ENCODE measurements at places on chromosomes 16 and 17.

- no peak for DNase-seq
Observed at GRCh38 chr16:50560903-50561863, 13.0 kb downstream of the NKD1 start.

GRCh38 chr17:9839433-9839832 lies 13.7 kb downstream of the GLP2R start:
- no peak for DNase-seq

- no peak for DNase-seq
Observed at GRCh38 chr17:43368740-43369506, 29.9 kb upstream of the ARL4D start.

- peak; percentile 16 for DNase-seq
Observed at GRCh38 chr17:47840742-47841487, at the start of gene SCRN2. SCRN2 (minus strand) TSS chr17:47841273; CDS start chr17:47840843, 430 bp downstream.

DNA sequence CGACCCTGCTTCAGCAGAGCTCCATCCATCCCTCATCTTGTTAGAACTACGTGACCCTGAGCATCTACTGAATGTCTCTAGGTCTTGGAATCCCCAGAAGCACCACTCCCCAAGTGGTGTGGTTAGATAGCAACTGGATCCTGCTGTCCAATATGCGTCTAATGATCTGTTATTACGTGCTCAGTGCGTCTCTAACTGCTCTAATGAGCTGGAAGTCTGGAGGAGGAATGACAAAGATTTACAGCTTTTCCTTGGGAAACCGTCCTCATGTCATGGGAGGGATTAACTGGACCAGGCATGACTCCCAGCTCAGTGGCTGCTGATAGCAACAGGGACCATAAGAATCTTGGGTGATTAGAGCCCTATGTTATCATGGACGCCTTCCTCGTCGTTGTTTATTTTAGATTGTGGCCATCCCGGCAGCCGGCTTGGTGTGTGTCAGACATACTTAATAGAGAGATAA lies 150.9 kb downstream of the HS3ST3B1 start:
- no peak for DNase-seq

GRCh38 chr17:77480509-77481215 lies 339.9 kb downstream of the SEC14L1 start:
- no peak for DNase-seq

GRCh38 chr17:8867361-8867981 lies at the start of gene PIK3R6:
PIK3R6 (minus strand) TSS chr17:8867674; CDS start chr17:8849794, 17,880 bp downstream.
- DNase-seq, result no peak

DNA sequence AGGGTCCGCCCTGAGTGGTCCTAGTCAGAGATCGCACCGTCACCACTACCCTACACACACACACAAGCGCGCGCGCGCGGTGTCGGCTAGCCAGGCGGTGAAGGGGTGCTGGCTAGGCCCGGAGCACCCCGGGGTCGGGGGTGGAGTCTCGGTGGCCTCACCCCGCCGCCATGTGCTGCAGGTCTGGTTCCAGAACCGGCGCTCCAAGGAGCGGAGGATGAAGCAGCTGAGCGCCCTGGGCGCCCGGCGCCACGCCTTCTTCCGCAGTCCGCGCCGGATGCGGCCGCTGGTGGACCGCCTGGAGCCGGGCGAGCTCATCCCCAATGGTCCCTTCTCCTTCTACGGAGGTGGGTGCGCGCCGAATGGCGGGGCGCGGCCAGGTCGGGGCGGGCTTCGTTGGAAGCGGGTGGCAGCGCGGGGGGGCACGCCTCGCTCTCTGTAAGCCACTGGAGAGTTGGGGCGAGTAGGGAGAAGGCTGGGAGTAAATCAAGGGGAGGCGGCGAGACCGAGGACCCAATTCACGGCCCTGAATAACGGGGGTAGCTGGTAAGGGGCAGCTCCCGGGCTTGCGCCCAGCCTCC lies 4.8 kb downstream of the LHX1 start:
- no peak for DNase-seq

GRCh38 chr17:79341222-79341780 lies 266.7 kb downstream of the ENGASE start:
- DNase-seq, result no peak

DNA sequence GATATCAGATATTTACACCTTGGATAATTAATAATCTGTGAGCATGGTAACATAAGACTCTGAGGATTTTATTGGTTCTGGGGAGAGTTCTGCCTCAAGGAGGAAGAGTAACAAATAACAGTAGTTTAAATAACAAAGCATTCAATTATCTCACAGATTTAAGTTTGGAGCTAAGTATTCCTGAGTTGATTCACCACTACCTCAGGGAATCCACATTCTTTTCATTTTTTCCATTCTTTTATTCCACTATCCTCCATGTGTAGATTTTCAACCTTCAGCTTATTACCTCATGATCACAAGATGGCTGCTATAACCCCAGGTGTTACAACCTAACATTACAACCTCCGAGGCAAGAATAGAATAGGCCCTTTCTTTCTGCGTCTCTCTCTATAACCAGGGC lies 252.2 kb upstream of the TOX3 start:
- DNase-seq, result no peak

GRCh38 chr16:54974367-54974766 lies 43.7 kb downstream of the IRX5 start:
- no peak for DNase-seq

GRCh38 chr16:77822661-77823060 lies 34.3 kb downstream of the VAT1L start:
- no peak for DNase-seq

GRCh38 chr17:65936013-65936412 lies 255.9 kb downstream of the CEP112 start:
- DNase-seq, result no peak

DNA sequence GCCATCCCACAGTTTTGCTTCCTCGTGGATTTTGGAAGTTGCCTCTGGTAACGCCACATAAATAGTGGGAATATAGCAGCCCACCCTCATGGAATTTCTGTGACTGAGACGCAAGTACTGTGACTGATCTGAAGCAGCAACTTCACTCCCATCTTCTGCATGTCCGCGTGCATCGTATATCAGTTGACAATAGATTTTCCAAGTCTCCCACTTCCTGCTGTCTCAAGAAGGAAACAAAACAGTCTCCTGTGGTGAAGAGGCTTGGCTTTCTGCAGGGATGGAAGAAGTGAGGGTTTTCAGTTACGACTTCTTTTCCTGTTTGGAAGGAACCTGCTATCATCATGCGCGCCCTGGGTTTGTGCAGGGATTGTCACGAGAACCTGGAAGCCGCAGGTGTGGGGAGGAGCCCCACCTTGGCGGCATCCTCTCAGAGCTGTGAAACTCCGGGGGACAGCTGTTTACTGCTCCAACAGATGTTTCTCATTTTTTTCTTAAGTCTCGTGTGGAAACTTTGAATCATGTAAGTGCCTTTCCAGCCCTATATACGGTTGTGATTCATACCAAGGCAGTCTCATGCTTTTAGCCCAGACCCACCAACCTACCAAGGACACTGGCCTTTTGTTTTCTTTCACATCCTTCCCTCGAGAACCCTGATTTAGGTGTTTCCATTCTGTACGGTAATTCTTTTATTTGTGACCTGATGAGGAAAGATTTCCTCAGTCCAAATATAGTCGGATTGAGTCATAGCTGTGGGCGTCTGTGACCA lies 57.5 kb downstream of the WIPI1 start:
- DNase-seq, result no peak

DNA sequence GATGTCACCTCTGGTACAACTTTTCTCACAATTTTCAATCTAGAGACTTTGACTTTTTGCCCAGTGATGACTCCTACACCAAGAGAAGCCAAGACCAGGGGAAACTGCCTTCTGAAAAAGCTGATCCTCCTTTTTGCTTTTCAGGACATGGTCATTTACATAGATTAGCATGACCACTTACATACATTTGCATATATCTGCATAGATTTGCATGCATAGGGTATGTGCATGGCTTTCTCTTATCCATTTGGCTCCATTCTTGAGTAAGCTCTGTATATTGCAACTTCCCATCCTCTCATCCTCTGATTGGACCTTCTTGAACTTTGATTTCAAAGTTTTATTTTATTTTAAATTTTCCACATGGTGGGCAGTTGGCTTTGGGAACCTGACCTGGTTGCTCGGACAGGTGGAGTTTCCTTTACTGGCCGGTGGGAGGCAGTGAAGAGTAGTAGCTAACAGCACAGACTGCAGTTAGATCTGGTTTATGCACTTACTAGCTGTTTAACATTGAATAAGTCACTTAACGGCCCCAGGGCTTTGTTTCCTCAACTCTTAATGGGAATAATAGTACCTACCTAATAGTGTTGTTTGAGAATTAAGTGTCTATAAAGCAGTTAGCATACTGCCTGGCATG lies 92.9 kb downstream of the GPR139 start:
- DNase-seq, result no peak

DNA sequence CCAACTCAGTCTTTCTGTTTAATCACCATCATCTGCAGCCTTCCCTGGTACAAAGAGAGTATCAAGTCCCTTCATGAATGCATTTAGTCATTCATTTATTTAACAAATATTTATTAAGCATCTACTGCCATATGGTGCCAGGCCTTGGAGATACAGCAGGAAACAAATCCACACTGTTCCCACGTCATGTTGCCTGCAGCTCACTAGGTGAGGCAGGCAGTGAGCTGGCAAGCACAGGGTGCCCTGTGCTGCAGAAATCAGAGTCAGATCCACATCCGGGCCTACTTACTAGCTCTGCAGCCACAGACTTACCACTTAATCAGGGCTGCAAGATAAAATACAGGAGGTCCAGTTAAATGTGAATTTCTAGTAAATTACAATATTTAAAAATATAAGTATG lies 38.5 kb upstream of the CES5A start:
- DNase-seq, result no peak

DNA sequence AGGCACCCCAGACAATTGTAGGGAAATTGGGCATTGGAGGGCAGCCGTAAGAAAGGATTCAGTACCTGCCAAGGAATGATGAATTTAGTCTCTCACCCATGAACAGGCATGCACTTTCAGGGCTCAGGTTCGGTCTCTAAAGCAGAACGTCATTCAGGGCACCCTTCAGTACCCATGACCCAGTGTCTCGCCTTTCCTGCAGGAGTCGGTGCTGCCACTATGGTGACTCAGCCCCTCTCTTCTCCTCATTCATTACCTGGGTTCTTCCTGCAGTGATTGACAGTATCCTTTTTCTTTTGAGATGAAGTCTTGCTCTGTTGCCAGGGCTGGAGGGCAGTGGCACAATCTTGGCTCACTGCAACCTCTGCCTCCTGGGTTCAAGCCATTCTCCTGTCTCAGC lies 8.4 kb downstream of the SOST start:
- no peak for DNase-seq

GRCh38 chr16:81595629-81596292 lies 151.2 kb downstream of the CMIP start:
- DNase-seq, result no peak

DNA sequence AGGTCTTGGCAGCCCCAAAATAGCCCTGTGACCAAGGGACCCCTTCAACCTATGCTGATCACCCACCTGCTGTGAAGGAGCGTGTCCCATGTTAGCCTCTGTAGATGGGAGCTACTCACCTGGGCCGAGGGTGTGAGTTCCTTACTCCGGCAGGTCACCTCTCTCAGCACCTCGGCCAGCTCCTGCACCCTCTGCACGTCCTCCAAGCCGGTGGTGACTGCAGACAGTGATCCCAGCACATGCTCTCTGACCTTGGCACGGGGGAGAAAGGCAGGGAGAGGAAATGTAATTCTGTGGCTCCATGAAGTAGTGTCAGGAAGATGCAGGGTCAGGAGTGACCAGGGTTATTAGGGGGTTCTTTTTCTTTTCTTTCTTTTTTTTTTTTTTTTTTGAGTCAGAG lies 67.7 kb upstream of the BCO1 start:
- DNase-seq, result no peak

- DNase-seq, result no peak
Observed at GRCh38 chr17:49130891-49131290, 1.7 kb upstream of the B4GALNT2 start.

- DNase-seq, result no peak
Observed at GRCh38 chr17:1978396-1978949, 46.7 kb downstream of the RTN4RL1 start.

DNA sequence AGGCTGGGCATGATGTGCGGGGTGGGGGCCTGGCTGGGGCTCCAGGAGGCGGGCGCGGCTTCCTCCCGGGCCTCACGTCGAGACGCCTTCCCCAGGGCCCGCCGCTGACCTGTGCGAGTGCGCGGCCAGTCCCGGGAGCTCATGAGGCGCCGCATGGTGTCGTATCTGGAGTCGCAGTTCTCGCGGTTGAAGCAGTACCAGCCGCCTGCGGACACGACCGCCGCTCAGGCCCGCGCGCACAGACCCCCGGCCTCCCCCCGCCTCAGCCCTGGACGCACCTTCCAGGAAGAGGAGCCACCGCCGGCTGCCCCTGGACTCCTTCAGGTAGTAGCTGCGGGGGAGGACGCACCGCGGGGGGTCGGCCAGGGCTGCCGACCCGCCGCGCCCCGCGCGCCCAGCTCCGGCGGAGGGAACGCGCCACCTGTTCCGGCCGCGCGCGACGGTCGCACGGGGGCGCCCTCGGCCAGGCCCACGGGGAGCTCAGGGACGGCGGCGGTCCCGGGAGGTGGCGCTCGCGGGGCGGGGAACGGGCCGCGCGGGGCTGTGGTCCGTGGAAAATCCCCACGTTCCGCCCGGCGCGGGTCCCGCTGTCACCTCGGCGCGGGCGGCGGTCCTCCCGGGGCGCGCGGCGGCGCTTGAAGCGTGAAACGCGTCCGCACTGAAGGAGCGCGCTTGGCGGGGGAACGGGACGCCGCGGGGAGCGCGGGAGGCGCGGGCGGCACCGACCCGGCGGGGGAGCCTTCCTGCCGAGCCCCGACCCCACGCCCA lies 1.4 kb downstream of the NOTUM start:
- DNase-seq, result no peak

DNA sequence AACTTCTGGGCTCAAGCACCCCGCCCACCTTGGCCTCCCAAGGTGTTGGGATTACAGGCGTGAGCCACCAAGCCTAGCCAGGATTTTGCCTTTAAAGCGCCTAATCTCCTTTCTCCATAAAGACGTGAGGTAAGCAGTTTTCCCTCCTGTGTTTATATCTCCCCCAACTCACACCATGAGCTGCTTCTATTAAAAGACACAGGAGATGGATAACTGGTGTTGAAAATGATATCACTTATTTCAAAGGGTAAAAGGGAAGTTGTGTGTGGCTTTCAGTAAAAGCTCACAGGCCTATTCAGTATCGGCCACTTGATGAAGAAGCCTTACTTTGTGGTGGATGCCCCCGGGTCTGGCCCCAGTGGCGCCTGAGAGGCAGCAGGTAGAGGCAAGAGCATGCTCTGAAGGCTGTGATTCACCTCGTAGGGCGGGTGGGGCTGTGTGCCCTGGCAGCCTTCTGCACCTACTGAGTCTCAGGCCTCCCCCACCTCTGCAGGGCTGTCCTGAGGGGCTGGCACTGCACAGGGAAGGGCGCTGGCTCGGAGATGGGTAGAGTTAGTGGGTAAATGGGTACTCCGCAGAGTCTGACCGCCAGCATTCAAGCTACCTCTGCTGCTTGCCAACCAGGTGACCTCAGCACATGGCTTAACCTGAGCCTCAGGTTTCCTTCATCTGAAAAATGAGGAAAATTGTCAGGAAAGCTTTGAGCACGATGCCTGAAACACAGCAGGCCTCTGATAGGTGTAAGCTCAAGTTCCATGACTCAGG lies 146.8 kb downstream of the CLEC16A start:
- DNase-seq, result no peak
